Activated T-helper 1 cell treated with Interleukin-2 at 50 U/mL for 16 hours (primary cell): ENCODE measurements at places on chromosomes 13 and 19.

GRCh38 chr13:28470296-28470695 is 24.6 kb downstream of the FLT1 start:
- no peak for DNase-seq

GRCh38 chr13:33355201-33355895 is 69.8 kb upstream of the STARD13 start:
- no peak for DNase-seq

DNA sequence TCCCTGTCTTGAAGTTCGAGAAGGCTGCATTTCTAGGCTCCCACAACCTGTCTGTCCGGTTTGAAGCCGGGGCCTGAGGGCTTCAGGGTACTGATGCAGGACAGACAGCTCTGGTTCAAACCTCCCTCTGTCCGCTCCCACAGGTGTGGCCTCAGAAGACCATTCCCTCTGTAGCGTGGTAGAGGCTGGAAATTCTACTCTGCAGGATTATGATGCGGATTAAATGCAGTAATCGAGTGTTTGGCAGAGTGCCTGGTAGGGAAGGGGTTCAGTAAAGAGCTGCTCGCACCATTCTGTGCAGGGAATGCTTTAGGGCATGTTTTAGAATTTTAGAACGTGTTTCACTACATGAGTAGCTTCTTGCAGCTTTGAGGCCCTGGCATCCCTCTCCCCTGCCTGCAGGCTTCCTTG is 30.5 kb downstream of the PPP1R37 start:
- DNase-seq = no peak

- no peak for DNase-seq
Measured at GRCh38 chr19:31350693-31351055, 1.4 kb upstream of the TSHZ3 start.

GRCh38 chr13:35727881-35728280 is 251.4 kb upstream of the MAB21L1 start:
- no peak for DNase-seq

DNA sequence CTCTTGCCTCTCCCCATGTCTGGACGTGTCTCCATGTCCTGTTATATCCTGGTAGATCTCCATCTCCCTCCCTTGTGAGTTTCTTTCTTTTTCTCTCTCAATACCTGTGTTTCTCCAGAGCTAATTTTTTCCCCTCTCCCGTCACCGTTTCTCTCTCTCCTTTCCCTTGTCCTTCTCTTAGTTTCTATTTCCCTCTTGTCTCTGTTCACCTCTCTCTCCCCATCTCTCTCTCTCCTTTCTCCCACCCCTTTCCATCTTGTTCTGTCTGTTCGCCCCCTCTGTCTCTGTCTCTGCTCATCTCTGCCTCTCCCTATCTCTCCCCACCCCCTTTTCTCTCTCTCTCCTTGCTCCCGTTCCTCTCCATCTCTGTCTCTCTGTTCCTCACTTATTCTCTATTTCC is 13.0 kb downstream of the SLC8A2 start:
- DNase-seq = no peak

DNA sequence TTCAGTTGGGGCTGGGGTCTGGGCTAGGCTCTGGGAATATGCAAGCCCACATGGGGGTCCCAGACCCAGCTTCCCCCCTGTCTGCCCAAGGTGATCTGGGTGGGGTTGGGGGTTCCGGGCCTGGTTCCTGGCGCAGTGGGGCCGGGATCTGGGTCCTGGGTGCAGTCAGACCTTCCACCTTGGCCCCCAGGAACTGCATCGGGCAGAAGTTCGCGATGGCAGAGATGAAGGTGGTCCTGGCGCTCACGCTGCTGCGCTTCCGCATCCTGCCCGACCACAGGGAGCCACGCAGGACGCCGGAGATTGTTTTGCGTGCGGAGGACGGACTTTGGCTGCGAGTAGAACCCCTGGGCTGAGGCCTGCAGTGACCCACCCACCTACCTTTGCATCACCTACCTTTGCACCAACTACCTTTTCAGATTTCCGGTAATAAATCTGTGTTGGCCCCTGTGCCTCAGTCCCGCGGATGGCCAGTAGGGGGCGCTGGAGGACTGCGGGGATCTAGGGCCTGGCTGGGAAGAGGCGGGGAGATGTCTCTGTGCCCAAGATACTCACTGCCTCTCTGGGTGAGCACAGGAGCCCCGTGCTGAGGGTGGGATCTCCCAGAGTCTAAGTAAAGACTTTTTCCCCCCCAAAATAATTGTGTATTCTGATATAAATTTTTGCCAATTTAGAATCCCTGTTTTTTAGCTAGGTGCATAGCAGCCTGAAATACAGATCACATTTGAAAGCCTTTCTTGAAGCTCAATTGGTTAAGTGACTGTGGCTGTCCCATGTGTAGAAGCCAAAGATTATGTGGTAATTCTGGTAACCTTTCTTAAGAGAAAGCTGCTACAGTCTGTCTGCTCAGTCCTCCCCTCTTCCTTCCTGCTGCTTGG is 11.5 kb upstream of the CYP4F3 start:
- peak; percentile 82 for DNase-seq

DNA sequence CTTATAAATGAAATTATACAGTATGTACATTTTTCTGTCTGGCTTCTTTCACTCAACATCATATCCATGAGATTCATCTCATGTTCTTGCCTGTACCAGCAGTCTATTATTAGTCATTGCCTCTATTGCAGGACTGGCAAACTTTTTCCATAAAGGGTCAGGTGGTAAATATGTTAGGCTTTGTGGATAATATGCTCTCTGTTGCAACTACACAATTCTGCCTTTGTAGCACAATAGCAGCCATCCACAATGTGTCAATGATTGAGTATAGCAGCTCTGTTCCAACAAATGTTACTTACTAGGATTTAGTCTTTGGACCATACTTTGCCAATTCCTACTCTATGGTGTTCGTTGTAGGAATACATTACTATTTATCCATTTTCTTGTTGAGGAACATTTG is 304.4 kb downstream of the DCT start:
- no peak for DNase-seq

DNA sequence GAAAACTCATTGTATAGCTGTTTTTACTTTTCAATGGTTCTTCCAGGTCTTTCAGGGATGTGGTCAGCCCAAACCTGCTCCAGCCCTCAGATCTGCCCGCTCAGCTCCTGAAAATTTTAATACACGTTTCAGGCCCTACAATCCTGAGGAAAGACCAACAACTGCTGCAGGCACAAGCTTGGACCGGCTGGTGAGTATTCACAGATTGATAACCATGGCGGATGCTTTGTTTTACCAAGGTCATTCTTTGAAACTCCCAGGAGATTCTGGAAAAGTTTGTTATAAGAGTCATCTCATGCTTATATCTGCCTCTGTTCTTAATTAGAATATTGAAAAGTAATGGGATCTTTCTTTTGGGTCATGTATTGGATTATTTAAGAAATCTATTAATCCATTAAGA is 173.5 kb downstream of the DCT start:
- no peak for DNase-seq

GRCh38 chr13:112616586-112617362 is 28.8 kb upstream of the TUBGCP3 start:
- no peak for DNase-seq

DNA sequence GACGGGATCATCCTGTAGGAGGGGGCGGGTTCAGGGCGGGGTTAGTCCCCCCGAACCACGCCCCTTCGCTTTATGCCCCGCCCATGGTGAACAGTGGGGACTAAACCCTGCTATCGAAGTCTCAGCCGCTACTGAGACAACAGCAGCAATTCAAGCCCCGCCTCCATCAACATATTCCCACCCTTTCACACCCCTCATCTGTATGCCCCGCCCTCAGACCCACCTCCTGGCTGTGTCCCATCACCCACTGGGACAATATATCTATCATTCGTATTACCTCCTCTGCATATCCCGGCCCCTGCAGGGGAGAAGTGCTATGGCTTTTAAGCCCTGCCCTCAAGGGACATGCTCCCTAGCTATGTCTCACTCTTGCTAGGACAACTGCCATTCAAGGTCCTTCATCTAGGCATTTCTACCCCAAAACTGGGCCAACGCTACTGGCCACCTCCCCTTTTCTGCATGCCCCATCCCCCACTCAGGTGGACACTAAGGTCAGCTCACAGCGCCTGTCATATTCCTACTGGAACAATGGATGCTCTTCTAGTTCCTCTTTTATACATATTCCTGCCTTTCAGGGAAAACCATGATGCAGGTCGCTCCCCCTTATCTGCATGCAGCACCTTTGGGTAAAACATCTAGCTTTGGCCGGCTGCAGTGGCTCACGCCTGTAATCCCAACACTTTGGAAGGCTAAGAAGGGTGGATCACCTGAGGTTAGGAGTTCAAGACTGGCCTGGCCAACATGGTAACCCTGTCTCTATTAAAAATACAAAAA is 11.9 kb downstream of the LRFN1 start:
- DNase-seq = no peak

DNA sequence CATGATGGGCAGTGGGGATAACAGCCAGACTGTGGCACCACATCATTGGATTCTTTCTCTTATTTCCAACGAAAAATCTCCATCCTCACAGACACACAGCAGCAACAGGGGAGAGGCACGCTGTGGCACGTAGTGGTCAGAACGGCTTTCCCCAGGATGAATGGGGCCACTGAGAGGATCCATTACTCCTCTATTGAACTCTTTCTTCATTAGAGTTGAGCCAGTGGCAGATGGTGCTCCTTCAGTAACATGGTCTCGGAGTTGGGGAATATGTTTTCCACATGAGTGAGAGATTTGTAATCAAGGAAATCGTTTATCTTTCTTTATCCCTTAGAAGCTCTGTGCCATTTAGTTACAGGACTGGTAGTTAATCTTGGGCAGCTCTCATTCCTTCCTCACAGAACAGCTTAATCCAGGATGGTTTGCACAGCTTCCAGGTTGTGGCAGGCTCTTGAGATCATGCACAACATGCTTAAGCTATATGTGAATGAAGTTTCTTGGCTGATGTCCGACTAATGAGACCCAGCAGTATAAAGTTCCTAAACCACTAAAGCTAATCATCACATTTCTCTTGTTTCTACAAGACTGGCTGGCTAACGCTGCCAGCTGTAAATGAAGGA is 180.5 kb upstream of the SLC10A2 start:
- no peak for DNase-seq

GRCh38 chr19:35223862-35224505 is 4.6 kb downstream of the FAM187B start:
- DNase-seq = no peak

GRCh38 chr13:47564041-47564440 is 437.0 kb downstream of the SUCLA2 start:
- DNase-seq = no peak
